GM03348 (cell line): ENCODE measurements at places on chromosomes 7 and 10.

GRCh38 chr10:98330987-98331386 lies 63.0 kb upstream of the LOXL4 start:
- DNase-seq, result no peak

GRCh38 chr10:35336921-35337823 lies 863 bp downstream of the CCNY start:
- peak; percentile 56 for DNase-seq

DNA sequence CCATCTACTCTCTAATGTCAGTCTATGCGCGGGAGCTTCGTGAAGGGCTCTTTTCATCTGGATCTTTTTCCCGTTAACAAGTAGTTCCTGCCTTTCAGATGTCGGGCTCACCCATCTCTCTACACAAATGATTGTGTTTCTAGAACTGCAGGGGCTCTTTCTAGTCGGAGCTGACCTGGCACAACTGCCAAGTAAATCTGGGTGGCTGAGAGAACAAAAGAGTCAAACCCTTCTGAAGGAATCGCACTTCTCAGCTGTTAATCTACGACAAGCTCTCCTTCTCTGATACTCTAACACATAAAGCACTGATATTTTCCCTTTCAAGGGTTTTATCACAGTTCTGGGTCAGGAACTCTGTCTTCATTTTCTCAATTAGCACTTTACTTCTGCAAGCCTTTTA lies 144.7 kb downstream of the NRP1 start:
- DNase-seq, result no peak

- no peak for DNase-seq
These were observed 171.2 kb downstream of the PTPRN2 start for GRCh38 chr7:158416283-158416933.

DNA sequence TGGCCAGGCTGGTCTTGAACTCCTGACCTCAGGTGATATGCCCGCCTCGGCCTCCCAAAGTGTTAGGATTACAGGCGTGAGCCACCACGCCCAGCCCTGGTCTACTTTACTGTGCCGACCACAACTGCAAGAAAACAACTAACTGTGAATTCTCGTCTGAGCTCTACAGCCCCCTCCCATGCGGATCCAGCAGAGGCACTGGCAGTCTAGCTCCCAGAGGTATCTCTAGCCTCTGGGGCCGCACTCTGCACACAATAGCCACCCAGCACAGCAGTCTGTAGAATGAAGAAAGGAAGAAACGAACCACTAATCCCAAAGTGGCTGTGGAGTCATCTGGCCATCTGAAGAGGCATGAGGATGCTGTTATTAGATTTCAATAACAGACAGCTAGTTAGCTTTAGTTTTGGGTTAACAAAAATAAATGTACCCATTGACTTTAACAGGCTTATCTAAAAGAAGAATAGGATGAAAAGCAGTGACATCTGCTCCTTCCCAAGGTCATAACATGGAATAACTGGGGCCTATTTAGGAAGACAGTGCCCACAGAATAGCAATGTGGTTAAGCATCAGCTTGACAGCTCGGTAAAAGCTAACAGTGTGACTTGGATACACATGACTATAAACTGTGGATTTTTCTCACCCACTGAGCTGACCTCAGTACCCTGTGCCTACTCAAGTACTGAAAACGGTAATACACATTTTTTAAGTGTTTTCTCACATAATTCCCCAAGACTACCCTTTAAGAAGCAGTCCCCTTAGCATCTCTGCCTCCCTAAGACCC lies 131.9 kb downstream of the TNS3 start:
- DNase-seq, result peak; percentile 75

- DNase-seq, result no peak
These were observed 6.7 kb downstream of the BHLHA15 start for GRCh38 chr7:98217623-98218582.

DNA sequence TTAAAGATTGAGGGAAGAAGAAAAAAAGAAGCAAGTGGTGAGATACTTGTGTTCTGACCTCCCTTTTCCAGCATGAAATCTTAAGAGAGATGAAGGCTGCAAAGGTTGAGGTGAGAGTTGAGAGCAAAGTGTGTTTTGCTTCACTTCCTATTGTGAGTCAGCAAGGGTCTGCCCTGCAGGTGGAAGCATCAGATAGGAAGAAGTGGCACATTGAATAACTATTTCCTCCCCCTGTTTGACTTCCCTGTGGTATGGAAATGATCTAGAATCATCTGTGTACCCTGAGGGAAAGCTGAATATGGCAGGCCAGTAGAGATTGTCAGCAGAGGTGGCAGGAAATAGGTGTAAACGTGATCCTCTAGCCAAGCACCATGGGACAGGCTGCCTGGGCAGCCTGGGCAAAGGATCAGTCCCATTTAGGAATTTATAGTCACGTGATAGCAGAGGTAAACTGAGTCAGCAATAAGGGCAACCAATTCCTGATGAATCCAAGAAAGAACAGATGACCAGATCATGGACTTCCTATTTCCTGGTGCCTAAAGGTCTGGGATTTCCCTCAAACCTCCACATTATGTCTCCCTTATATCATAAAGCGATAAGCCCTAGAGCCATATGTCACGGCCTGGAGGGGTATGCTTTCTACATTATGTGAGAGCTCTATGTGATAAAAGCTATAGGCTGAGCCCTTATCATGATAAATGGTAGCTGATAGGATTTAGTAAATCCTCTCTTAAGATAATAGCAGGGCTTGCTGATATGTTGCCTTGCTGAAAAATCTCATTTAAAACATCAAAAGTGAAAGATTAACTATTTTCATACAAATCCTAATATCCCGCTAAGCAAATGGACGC lies 287.0 kb downstream of the MDFIC start:
- DNase-seq, result no peak

GRCh38 chr7:100627238-100627549 lies 14.2 kb downstream of the TFR2 start:
- DNase-seq, result no peak

DNA sequence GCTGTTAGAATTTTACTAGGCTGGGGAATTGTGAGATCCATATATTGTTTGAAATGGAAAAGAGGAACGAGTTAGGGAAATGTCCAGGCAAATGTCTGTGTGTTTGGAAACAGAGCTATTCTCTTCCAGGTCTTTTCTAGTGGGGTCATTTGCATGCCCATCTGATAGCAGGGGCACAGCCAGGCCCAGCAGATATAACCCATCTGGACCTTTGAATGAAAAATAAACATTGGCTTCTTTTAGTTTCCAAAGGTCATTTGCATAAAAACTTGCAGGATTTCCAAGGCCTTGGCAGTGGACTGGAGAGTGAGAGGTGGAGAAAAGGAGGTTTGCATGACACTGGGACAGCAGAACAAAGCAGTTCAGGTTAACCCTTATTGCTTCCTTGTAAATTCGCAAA lies 188.0 kb upstream of the GPR26 start:
- no peak for DNase-seq

- no peak for DNase-seq
These were observed 349.5 kb upstream of the ZMIZ1 start for GRCh38 chr10:78719276-78719675.

DNA sequence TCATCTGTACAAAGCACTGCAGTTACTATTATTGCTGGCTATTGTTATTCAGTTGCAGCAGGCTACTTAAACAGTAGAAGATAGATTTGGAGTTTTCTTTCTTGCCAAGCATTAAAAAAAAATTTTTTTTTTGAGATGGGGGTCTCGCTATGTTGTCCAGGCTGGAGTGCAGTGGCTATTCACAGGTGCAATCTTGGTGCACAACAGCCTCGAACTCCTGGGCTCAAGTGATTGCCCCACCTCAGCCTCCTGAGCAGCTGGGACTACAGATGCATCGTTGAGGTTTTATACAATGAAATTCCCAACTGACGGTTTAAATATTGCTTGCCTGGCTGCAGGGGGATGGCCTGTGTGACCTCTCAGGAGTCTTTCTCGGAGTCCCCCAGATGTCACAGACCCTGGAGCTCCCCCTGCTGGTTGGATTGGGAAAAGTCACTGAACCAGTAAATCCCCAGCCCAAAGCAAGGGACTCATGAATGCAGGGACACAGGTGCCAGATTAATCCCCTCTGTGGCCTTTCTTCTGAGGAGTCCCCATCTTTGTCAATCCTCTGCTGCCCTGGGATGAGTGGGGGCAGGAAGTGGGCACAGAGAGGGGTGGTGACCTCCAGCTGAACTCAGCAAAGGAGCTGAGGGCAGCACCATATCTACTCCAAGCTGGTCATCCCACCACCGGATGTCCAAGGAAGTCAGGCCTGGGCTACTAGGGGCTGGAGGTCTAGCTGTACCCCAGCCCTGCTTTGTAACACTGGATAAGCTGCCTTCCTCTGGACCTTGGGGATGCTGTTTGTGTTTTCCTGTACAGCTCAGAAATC lies 149.6 kb downstream of the C10orf105 start:
- DNase-seq, result peak; percentile 83

DNA sequence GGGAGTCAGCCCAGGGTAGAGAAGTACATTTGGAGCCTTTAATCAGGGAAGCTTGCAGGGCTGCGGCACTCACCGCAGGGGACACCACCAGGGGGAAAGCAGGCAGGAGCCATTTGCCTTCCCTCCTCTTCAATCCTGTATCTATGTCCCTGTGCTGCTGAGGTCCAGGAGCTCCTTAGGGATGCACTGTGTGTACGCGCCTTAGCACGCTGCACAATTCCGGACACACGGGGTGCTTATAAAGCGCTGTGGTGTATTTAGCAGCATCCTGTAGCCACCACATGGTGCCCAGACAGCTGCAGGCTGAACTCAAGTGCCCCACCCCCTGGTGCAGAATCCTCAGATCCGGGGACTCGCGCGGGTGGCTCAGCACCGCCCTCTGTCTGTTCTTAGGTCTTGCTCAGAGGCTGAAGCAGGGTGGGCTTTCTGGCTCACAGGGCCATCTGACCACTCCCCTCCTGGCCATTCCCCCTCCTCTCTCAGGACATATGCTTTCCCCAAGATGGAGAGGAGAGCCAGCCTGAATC lies 421.4 kb downstream of the SDK1 start:
- DNase-seq, result no peak

- no peak for DNase-seq
These were observed 40.3 kb downstream of the PITRM1 start for GRCh38 chr10:3132036-3133025.

DNA sequence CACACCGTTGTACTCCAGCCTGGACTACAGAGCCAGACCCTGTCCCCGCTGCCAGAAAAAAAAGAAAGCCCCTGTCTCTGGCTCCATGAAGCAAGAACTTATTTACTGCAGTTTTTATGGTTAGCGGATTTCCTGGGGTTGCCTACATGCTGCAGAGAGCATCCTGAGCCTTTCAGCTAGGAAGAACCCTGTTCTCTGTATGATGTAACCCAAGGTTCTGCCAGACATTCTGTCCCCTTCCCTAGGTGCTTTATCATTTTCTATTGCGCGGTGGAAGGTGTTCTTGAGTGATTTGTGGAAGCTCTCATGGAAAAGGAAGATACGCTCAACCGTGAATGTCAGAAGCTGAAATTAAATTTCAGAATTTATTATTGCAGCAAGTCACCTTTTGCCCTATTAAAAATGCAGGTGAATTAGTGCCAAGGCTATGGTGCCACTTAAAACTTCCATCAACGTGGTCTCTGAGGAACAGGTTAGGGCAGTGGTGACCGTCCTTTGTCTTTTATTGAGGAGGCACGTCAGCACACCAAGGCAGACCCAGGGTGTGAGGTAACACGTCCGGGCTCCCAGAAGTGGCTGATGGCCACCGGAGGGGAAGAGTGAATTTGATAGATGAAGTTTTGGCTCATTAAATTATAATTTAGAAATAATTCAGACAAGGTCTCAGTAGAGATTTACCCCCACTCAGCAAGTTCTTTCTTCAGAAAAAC lies 273.1 kb downstream of the PHTF2 start:
- DNase-seq, result no peak

- DNase-seq, result no peak
These were observed 307.8 kb downstream of the GPR37 start for GRCh38 chr7:124457841-124458240.

DNA sequence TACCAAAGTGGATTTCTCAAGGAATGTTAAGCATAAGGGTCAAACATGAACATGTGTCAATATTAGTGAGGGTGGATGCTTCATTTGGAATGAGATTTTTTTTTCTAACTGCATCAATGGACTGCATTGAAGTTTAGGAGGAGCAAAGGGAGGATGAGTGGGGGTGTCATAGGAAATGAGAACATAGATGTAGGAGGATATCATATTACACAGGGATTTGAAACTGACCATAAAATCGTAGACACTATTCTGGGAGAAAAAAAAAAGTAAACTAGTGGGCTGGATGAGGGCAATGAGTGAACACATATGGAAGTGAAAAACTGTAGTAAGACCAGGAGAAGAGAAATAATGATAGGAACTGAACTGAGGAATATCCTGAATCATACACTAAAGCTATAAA lies 109.4 kb downstream of the SEMA3A start:
- DNase-seq, result peak; percentile 16

GRCh38 chr7:27080844-27081436 lies 14.9 kb downstream of the HOXA1 start:
- DNase-seq, result peak; percentile 31

GRCh38 chr7:132145466-132145865 lies 430.8 kb downstream of the PLXNA4 start:
- peak; percentile 93 for DNase-seq

GRCh38 chr7:112092709-112093395 lies 113.3 kb downstream of the DOCK4 start:
- no peak for DNase-seq

- DNase-seq, result peak; percentile 6
These were observed 34.3 kb downstream of the NPY start for GRCh38 chr7:24318326-24318725.

DNA sequence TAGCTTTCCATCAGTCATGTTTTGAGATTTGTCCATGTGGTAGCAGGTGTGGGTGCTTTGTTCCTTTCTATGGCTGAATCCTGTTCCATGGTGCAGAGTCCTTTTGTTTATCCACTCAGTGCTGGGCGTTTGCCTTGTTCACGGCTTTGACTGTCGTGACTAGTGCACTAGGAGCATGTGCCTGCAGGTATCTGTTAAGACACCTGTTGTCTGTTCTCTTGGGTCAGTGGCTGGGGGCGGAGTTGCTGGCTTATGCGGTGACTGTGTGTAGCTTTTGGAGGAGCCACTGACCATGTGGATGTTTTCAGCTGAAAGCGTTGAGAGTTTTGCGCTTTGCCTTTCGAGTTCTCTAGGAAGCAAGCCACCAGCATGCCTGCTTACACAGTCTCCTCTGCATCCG lies 573.1 kb upstream of the FOXK1 start:
- DNase-seq, result no peak

DNA sequence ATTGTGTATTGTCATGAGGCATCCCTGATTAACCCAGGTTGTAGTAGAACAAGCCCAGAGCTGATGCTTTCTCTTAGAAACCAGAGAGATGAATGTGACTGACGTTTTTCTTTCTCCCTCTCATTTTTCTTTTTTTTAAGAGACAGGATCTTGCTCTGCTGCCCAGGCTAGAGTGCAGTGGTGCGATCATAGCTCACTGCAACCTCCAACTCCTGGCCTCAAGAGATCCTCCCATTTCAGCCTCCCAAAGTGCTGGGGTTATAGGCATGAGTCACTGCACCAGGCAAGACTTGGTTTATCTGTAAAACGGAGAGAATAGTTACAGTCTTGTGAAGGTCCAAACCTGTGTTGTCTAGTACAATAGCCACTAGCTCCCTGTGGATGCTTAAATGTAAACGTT lies 5.4 kb downstream of the LMTK2 start:
- no peak for DNase-seq

DNA sequence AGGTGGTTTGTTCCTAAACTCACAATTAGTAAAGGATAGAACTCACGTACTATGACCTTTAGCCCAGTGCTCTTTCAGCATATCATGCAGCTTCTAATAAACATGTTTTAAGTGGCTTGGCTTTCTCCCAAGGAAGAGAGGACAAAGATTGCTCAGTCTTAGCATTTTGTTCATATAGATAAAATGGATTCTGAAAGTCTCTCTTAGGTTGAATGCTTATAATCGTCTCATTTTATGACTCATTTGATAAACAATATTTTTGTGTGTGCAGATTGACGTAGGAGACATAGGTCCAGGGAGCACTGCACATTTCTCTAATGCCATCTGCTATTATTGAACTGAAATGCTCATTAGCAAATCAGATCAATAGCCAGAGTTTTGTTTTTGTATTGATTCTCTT lies 44.8 kb downstream of the GNAT3 start:
- DNase-seq, result no peak
